ENCODE measurements at places on chromosomes 12 and 14.

- DNase-seq: peak; percentile 46
Observed at GRCh38 chr12:120041386-120042231, 52.6 kb downstream of the BICDL1 start.

DNA sequence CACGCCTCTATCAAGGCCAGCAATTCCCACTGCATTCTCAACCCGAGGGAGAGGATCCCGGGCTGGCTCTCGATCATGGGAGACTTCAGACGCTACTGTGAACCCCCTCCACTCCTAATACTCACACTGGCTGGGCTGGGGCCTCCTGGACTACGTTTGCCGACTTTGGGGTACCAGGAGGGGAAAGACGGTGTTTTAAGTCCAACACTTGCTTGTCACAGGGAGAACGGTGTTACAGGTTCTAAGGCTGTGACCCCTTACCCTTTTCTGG lies 463 bp downstream of the NACA start:
- no peak for DNase-seq

DNA sequence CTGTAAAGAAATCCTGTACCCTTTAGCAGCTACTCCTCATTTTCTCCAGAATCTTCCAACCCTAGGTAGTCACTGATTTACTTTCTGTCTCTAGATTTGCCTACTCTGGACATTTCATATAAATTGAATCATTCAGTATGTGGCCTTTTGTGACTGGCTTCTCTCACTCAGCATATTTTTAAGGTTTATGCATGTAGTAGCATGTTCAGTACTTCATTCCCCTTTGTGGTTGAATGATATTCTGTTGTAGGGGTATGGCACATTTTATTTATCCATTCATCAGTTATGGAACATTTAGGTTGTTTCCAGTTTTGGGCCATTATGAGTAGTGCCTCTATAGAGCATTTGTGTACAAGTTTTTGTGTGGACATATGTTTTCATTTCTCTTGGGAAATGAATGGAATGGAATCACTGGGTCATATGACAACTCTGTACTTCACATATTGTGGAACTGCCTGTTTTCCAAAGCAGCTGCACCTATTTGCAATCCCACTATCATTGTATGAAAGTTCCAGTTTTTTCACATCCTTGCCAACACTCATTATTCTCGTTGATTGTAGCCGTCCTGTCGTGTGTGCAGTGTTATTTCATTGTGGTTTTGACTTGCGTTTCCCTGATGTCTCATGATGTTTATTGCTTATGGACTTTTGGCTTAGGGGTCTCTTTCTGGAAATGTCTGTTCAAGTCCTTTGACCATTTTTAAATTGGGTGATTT lies 57.2 kb downstream of the ATF7IP start:
- no peak for DNase-seq

DNA sequence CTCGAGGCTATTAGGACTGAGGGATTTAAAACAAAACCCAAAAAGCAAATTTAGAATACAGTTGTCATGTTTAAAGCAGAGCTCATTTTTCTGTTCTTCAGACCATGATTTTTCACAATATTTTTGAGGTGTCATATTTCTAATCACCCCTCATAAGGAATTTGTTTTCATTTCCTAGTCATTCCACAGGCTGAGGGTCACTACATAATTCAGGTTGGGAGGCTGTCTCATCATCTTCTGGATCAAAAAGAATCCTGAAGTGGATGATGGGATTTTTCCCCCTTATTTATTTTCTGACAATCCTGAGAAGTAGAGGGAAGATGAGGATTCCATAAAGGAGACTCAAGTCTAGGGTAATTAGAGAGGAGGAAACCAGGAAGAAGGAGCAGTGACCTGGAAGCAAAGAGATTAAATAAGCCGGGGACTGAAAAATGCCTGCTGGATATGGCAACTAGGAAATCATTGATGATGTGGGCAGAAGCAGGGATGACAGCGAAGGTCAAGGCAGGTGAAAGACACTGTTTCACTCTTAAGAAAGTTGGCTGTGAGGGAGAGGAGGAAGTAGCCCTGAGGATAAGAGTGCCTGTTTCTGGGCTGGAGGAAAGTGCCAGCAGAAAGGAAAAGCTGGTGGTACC lies 9.0 kb upstream of the PCNX1 start:
- DNase-seq: no peak

DNA sequence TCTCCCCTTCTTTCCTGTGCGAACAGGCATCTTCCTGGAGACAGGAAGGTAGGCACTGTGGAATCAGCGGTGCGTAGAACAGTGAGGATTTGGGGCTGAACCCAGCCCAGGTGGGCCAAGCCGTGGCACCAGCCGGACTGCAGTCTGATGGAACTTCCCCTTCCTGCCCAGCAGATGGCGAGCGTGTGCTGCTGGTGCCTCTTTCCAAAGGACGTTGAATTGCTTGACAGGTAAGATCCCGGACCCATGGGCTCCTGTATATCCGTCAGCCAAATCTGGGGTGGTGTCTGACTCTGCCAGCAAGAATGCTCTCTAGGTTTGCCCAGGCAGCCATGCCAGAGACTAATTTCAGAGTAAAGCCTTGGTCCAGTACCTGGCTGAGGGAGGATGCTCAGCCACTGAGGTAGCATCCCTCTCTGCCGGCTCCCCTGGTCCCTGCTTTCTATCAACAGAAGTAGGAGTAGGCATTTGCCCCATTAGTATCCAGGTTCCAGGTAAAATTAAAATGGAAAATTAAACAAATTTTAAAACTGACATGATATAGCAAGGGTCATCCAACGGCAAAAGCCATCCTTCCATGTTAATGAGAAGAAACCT lies 21.1 kb upstream of the KCNA5 start:
- DNase-seq: peak; percentile 12

- peak; percentile 33 for DNase-seq
Observed at GRCh38 chr12:31929027-31929526, 30.1 kb upstream of the RESF1 start.

DNA sequence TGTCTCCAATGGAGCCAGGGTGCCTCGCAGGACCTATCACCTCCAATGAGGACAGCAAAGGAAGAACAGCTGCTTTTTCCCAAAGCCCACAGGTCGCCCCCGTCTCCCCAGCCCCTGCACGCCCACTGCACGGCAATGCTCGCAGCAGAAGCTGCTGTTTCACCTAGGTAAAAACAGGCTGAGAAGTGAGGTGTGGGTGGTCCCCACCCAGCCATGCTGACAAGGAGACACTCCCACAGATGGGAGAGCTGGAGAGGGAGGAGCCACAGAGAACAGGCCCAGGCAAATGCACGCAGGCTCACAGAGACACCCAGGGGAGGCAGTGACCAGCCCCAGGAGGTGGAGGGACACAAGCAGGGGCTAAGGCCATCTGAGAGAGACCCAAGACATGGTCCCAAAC lies 10.4 kb downstream of the CFAP73 start:
- no peak for DNase-seq

GRCh38 chr12:118373616-118374015 lies 909 bp upstream of the TAOK3 start:
- DNase-seq: no peak

DNA sequence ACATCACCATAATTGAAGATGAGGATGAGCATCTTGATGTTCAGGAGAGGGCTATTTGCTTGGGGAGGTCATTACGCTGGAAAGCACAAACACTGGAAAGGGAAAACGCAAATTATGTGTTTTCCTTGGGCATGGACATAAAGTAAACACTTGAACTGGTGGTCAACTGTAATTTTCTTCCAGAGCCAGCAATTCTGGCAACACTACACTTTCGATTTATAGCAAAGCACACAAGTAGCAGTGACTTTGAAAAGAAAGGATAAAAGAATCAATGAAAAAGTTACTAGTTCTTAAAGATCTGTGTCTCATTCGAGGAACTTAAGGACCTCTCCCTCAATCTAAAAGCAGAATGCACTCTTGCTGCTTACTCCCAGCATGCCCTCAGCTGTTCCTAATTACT lies 2.2 kb downstream of the CLEC14A start:
- DNase-seq: no peak

GRCh38 chr14:36582011-36582873 lies at the start of gene NKX2-8:
NKX2-8 (minus strand) TSS chr14:36582614; CDS start chr14:36582389, 225 bp downstream.
- no peak for DNase-seq

- DNase-seq: no peak
Observed at GRCh38 chr12:20366776-20367409, 1.4 kb upstream of the PDE3A start.

GRCh38 chr14:51305751-51306150 lies 65.7 kb downstream of the TMX1 start:
- DNase-seq: no peak

DNA sequence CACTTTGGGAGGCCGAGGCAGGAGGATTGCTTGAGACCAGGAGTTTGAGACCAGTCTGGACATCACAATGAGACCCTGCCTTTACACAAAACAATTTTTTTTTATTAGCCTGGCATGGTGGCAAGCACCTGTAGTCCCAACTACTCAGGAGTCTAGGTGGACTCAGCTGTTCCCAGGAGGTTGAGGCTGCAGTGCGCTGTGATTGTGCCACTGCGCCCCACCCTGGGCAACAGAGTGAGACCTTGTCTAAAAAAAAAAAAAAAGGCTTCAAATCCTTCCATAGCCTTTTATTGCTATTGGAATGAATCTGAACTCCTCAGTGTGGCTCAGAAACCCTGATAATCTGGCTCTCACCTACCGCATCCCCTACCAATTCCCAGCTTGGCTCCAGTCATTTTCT lies 26.1 kb downstream of the AK7 start:
- DNase-seq: no peak

- DNase-seq: no peak
Observed at GRCh38 chr14:65042731-65043372, 56.2 kb downstream of the FNTB start.

GRCh38 chr14:26204728-26205479 lies 392.9 kb downstream of the NOVA1 start:
- no peak for DNase-seq

DNA sequence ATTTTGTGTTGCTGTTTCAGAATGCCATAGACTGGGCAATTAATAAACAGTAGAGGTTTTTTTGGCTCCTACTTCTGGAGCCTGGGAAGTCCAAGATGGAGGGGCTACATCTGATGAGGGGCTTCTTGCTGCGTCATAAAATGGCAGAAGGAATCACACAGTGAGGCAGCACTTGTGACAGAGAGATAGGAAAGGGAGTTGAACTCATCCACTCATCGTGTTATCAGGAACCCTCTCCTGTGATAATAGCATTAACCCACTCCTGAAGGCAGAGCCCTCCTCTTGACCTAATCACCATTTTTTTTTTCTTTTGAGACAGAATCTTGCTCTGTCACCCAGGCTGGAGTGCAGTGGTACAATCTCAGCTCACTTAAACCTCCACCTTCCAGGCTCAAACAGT lies 9.7 kb downstream of the TDG start:
- DNase-seq: no peak

DNA sequence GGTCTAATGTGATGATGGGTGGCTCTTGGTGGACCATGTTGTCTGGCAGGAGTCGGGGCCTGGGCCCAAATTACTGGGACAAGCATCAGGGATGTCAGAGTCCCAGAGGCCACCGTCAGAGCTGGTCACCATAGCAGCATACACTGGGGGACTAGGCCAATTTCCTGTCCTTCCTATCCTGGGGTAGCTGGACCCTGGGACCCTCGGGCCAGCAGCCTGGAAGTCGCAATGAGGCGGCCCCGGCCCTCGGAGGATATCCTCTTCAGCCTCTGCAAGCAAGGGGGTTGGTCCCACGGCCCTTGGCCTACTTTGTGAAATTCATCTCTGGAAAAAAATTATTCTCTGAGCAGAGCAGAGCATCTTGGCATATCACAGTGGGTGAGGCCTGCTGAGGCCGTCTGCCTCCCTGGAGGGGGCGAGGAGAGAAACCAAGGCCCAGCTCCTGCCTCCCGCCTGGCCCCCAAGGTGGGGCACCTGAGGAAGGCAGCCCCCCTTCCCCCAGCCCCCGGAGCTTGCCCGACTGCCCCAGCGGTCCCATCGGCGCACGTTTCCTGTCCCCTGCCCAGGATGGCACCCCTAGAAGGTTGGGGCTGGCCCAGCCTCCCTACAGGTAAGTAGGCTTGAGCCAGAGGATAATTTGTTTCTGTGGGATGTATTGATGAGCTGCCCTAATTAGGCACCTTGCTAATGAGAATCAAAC lies 135.0 kb upstream of the MYL2 start:
- DNase-seq: no peak

DNA sequence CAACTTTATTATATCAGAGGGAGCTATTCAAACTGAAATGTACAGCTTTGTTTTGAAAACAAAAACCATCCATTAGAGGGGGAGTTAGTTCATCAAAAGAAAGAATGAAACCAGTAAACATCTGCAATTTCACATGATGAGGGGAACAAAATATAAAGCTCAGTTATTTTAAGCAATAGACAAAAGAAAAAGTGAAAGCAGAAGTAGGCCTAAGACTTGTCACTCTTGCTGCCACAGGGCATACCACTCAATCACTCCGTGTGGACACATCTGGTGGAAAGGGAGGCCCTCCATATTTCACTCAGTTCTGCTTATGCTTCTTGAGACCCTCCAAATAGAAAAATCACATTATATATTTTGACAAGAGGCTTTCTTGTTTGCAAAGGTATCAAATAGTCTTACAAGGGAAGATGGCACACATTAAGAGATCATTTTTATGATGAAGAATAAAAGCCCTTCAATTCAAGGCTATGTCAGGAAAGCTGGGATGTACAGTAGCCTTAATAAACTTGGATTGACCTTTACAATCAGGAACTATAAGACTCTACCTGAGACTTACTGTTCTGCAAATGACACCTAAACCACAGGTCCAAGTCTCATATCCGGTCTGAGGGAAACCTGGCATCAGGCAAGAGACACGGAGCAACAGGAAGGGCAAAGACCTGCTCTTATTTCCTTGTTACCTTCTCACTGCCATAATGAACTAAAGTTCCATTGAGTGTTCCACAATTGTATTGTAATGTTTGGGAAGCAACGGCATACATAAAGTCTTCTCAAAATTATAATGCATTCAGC lies 222.5 kb upstream of the GRIP1 start:
- no peak for DNase-seq

- no peak for DNase-seq
Observed at GRCh38 chr14:105622329-105622955, 96.1 kb downstream of the TMEM121 start.

- no peak for DNase-seq
Observed at GRCh38 chr14:100076606-100077005, 11.4 kb downstream of the EVL start.

DNA sequence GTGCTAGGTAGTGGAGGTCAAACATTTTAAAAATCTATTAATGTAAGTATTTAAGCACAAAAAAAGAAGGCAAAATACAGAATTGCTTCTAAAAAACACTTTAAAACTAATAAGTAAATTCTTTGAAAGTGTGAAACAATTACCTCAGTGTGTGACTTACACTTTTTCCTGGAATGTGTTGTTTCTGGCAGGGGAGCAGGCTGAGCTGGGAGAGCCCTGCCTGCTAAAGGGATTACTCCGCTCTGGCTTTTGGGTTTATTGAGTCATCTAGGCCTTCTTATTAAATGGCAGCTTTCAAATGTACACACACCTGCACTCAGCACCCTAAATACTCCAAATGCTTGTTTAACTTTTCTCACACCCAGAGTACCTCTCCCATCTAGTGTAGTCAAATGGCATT lies 279.8 kb downstream of the AKAP6 start:
- DNase-seq: no peak
